Muscle of arm (tissue), 14 donors: ENCODE measurements at places on chromosomes 2 and 18.

DNA sequence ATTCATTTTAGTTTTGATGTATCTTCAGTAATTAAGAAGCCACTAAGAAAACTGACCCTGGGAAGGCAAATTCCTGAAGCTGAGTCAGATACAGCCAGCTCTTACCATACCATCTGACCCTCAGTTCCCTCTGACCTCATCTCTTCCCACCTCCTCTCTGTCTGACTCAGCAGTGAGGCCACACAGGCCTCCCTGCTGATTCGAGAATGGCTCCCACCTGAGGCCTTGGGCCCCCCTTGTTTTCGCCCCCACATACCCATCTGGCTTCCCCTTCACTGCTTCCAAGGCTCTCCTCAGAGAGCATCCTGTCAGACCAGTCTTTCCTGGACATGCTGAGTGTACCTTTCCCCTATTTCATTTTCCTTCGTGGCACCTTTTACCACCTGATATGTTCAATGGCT lies 71.0 kb upstream of the CYP1B1 start:
- DNase-seq: no peak

DNA sequence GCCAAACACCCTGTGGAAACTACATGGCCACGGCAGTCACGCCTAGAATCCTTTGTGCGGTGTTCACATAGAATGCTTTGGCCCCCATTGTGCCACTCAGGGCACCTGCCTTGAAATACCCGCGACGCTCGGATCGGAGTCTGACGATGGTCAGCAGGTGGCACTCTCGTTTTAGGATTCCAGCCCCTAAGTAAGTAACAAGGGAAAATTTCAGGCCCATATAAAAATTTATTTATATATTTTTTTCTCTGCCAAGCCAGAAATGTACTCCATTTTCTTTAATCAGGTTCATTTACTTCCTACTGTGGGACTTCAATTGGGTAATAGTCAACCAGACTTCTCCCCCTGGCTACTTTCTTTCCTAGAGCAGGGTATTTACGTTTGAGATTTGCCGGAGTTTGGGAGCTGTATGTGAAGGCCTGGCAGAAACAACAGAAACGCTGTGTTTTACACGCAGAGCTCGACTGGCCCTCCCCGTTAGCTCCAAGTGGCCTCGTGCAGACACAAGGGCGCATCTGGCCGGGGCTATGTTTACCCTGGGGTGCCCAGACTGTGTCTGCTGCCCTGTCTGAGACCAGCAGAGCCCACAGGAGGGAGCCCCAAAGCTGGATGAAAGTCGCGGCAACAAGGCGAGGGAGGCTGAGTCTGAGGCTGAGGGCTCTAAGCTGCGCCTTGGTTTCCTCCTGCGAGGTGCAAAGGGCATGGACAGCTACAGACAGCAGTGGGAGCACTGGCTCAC lies 41.6 kb downstream of the LRRC30 start:
- DNase-seq: peak; percentile 75

DNA sequence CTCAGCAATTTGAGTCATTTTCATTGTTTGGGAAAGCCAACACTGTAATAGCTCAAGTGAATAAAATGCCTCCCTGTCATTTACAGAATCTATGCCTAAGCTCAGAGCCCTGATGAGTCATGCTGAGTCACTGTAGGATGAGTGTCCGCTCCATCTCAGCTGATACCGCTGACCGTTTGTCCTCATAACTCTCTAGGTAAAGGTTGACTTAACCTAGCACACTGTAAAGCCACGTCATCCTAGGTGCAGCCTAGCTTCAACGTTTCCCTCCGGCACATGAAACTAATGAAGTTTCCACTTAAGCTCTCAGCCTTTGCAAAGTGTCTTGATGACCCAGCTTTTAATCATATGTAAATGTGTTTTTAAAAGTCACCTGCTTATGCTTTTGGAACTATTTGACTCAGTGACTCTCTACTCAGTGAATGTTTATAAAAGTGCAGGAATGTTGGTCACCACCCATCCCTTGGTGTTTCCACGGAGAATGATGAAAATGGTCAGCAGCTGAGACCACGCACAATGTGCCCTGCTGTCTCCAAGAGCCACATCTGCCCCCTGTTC lies 154.0 kb downstream of the PMAIP1 start:
- DNase-seq: no peak

- DNase-seq: peak; percentile 68
These were observed 137.4 kb downstream of the CALCRL start for GRCh38 chr2:187310701-187311100.

- DNase-seq: no peak
These were observed 66.3 kb downstream of the NYAP2 start for GRCh38 chr2:225465827-225466226.

DNA sequence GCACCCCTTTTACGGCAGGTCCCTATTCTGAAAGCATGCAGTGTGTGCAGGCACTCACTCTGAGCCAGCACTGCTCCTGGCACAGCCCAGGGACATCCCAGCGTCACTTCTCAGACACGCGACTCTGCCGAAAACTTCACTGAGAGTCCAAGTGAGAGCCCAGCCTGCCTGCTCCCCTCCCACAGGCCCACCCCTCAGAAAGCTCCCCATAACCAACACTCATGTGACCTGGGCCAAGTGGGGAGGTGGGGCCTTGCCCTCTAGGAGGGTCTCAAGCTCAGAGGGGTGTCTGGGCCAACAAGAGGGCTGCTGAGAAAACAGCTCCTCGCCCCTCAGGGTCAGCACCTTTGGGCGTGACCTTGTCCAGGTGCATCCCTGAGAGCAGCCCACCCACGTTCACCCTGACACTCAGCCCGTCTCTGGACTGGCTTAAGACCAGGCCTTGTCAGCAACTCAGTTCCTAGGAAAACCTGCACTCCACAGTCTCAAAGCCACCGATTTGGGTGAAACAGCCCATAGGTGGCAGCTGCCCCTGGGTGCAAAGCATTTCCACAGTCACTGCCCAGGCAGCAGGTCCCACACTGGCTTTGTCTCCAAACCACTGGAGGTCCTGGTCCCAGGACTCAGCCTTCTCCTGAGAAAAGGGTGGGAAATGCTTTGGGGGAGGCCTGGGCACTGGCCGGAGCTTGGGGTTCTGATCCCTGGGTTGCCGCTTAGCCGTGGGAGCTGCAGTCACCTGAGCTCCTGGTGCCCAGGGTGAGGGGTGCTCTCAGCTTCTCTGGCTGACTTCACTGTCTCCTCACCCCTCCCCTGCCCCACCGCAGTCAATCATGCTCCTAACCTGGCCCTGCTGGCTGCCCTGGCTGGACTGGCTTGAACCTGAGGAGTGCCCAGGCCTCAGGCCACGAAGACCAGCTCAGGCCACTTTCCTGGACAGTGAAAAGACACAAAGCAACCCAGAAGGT lies 209.6 kb downstream of the HDAC4 start:
- DNase-seq: no peak
